ENCODE measurements at places on chromosomes 3 and 15.

- no peak for DNase-seq
Observed at GRCh38 chr3:44842376-44842775, 19.3 kb upstream of the TMEM42 start.

DNA sequence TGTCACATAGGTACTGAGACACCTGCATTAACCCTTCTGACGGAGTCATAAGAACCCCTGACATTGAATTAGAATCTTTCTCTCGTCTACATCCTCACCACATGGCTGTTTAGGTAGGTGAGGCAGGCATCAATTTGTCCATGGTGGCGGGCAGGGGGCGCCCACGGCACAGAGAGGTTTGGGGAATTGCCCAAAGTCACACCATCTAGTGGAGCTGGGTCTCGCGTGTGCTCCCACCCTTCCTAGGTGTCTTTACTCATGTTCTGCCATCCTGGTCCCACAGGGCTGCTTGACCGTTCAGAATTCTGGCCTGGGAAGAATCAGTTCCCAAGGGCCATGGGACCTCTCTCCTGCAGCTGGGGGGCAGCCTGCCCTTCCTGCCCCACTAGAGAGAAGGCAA, 14.7 kb upstream of the DLL4 start:
- DNase-seq: no peak

GRCh38 chr3:149234671-149235245, 13.1 kb upstream of the CP start:
- DNase-seq: no peak

DNA sequence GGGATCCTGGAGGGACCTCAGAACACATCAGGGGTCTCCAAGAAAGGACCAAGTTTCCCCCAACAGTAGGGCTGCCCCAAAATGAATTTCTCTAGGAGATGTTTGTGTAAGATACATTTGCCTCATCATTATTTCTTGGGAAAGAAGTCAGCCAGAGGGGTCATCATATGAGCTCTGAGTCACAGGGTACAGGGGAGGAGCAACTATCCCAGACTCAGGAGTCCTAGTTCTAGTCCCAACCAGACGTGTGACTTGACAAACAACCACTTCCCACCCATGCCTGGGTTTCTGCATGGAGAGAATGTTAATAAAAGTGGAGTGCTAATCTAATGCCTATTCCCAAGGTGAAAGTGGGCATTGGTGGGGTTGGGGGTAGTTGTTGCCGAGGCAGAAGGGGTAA, 144.1 kb downstream of the ALDH1A2 start:
- DNase-seq: no peak

Data from activated CD8-positive, alpha-beta memory T cell treated with anti-CD3 and anti-CD28 coated beads for 4 hours (primary cell).